ENCODE measurements at places on chromosomes 6 and 20.

DNA sequence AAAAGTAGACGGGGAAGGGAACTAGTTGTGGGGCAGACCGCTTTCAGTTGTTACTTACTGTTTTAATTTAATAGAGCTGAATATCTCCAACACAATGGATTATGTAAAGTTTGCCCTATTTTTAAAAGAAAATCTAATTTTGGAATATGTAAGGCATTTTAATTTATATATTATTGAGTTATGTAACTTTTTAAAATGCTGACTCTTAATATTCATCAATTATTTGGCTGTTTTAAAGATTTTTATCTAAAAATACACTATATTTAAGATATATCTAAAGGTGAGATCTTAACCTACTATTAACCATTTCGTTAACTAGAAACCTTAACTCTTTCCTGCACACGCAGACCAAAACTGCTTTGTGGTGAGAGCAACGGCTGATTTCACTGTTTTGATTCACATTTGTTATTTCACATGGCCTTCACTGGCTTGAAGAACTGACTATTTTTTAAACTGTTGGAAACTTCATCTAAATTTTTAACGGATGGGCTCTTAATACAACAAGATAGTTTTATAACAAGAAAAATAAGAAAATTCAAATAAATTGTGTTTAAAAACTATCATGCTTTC, 87.9 kb downstream of the HUS1B start:
- no peak for DNase-seq

GRCh38 chr6:140345935-140346334, 971.5 kb upstream of the CITED2 start:
- DNase-seq, result peak; percentile 14

GRCh38 chr20:23152308-23152892, 66.3 kb upstream of the CD93 start:
- peak; percentile 90 for DNase-seq

DNA sequence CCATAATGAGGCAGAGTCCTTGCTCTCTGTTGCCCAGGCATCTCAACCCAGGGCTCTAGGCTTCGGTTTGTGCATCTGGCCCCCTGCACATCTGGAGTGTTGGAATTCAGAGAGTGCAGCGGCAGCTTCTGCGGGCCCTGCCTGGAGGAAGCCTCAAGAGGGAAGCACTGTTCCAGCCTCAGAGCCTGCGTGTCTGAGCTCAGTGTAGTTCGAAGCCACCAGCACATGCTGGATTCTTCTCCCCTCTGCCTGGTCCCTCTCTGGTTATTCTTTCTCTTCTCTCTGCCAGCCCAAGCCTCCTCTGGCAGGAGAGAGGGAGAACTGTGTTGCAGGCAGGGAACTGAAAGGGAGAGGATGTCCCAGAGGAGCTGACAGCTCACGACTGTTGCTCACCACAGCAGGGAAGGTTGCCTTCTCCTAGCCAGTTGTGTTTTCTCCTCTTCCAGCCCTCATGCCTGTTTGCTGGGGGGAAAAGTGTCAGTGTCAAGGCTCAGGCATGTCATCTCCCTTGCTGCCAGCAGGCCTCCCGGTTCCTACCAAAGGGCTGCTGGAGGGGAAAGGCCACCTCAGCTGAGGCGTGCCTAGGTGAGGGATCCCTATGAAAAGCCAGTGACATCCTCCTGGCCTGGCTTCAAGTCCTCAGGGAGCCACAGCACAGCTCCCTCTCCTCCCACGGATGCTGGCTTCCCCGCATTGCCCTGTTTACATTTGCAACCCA, 126.0 kb upstream of the LRFN2 start:
- no peak for DNase-seq

- peak; percentile 85 for DNase-seq
Measured at GRCh38 chr6:139996253-139996834, 621.9 kb upstream of the CITED2 start.

DNA sequence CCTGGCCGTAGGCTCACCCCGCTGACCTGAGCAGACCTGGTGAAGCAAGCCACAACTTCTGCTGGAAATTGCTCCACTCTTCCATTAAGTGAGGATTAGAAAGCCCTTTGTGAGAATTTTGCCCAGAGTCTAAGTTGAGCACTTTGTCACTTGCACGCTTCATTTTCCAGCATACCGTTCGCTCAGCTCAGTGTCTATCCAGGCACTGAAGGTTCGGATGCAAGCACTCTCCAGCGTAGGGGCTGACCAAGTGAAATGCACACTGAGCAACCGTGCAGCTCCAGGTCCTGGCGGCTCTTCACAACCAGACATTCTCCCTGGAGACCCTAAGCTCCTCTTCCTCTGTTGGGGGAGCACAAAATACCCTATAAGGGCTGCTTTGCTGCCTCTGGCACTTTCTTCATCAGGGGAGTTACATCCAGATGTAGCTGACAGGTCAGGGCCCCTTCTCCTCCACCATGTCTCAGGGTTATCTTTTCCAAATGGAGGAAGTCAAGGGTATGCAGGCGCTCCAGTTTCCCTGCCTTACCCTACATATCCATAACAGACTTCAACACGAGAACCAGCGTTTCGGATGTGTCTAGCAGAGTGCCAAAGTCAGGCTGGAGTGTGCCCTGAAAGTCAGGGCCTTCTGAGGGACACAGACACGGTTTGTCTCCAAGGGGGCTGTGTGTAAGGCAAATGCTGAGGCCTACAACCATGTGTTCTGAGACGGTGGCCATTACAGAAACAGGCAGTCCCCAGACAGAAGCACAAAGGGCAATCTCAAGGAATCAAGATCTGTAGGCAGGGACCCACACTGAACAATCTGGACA, 146.7 kb upstream of the AFDN start:
- no peak for DNase-seq

GRCh38 chr20:19881990-19882389, 123.9 kb downstream of the RIN2 start:
- DNase-seq, result no peak

GRCh38 chr6:11804135-11804534, 25.5 kb upstream of the ADTRP start:
- no peak for DNase-seq

DNA sequence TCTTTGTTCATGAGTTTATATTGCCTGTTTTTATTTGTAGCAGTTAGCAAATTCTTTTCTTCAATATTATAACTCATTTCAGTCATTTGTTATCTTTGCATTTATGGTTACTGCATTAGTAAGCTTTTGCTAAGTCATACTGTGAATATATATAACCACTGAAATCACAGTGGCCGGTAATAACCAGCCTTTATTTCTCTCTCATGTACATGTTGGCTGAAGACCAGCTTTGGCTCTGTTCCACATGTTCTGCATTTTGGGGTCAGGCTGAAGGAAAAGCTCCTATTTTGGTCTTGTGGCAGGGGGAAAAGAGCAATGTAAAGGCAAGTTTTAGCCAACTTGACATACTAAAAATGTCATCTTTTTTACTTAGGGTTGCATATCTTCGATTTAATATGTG, 276.3 kb downstream of the BCKDHB start:
- no peak for DNase-seq

GRCh38 chr6:27593200-27593818, 120.4 kb upstream of the ZNF184 start:
- DNase-seq, result no peak

DNA sequence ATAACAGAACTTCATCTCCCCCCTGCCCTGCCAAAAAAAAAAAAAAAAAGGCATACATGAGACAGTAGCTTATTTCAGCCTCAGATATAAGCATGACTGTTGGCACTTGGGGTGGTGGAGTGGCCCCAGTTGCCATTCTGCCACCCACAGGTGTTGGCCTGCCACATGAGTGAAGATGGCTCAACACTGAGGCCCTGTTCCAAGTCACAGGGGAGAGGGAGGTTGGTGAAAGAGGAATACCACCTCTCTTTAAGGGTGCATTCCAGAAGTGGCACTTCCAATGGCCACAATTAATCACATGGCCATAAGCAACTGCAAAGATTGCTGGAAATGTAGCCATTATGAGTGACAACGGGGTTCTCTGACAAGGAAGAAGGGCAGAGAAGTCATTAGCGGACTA, 61.9 kb upstream of the JARID2 start:
- no peak for DNase-seq

DNA sequence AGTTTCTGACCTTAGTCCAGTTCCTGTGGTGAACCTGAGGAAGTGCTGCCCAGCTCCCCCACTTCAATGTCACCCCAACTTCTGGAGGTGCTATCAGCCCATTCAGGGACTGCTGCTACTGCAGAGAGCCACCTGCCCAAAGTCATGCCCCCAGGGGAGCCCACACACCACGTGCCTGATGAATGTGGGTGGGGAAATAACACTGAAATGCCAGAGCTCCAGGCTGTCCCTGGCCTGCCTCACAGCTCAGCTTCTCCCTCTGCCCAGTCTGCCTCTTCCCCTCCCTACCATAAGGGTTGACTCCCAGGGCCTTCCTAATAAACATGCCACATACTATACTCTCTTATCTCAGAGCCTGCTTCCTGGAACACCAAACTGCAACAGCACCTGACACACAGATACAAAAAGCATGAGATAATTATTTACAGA, 276.4 kb upstream of the MOCS1 start:
- DNase-seq, result no peak

DNA sequence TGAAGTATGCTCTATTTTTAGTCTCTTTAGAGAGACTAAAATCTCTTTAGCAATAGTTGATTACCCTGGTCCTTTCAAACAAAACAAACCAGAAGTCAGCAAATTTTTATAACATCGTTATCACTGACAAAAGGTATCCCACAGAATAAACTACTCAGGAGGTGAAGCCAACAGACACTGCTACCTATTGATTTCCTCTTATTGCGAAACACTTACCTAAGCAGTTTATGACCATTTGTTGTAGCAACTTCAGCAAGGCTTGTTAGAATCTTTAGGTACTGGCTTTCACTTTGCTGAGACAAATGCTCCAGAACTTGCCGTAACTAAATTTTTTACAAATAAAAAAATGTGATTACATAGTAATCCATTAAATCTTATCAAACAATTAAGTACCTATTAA, 64.4 kb downstream of the HACE1 start:
- DNase-seq, result no peak

DNA sequence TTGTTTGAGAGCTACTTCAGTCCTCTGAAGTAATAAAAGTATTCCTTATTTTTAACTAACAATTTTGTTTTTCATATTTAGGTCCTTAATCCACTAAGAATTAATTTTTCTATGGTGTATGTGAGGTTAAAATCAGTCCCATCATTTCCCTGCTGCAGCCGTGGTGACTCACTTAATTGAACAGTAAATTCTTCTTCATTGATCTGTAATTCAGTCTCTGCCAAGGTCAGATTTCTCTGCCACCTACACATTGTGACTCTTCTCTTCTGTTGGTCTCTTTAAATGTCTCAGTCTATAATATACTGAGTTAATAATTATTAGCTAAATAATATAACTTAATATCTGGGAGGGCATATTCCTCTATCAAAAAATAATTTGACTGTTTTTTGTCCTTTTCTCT, 262.3 kb downstream of the UTRN start:
- no peak for DNase-seq

GRCh38 chr6:155031091-155031490, 36.0 kb downstream of the TIAM2 start:
- DNase-seq, result no peak

DNA sequence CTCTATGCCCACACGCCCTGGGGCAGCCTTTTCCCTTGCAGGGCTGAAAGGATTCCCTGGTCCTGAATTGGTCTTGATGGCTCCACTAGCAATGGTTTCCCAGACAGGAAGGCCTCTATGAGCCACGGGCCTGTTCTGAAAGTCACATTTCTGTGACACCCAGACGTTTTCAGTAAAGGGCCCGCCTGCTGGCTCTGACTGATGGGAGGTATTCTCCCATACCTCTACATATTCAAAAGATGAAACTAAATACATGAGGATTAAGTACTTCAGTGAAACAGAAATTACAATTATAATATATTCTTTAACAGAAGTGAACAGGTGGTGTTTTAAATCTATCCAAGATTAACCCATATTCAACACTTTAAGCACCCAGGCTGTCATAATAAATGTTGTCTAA, 629.8 kb downstream of the CDH26 start:
- DNase-seq, result no peak
